ENCODE measurements at places on chromosomes 11 and 22. TPM values are rescaled to one million over a fixed set of nuclear protein-coding genes. Genes with fewer than 3 reads are reported as not detected.

GRCh38 chr11:2931771-2932738 is 2.8 kb upstream of the PHLDA2 start:
- DNase-seq = peak; percentile 55

- DNase-seq = no peak
These were observed 49.7 kb upstream of the SLC25A18 start for GRCh38 chr22:17513612-17514011.

MUC5B gene
- total RNA-seq = 0.07 TPM

GRCh38 chr11:3156661-3157311 is 8.3 kb downstream of the OSBPL5 start:
- DNase-seq = peak; percentile 29

OR56A5 gene
- total RNA-seq = not detected

Measured in H7 (cell line).